Fibroblast of the conjunctiva (primary cell): ENCODE measurements at places on chromosomes 4 and X.
A peak's percentile ranks its signal among the peaks of the same experiment; 100 is the strongest.

DNA sequence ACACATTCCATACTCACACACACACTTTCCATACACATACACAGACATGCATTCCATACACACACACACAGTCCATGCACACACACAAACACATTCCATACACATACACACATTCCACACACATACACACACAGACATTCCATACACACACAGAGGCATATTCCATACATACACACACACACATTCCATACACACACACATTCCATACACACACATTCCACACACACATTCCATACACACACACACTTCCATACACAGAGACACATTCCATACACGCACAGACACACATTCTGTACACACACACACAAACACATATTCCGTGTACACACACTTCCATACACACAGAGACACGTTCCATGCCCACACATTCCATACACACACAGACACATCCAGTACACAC lies 14.8 kb downstream of the LINC00632 start:
- DNase-seq, result no peak

- DNase-seq, result no peak
Observed at GRCh38 chrX:101931136-101931487, 715 bp downstream of the ZMAT1 start.

- no peak for DNase-seq
Observed at GRCh38 chr4:87029356-87029755, 94.5 kb downstream of the AFF1 start.

- DNase-seq, result no peak
Observed at GRCh38 chr4:99918656-99919055, 24.4 kb upstream of the LAMTOR3 start.

- no peak for DNase-seq
Observed at GRCh38 chr4:79893456-79893855, 179.6 kb downstream of the ANTXR2 start.

- no peak for DNase-seq
Observed at GRCh38 chrX:56268888-56269287, 36.7 kb downstream of the KLF8 start.

DNA sequence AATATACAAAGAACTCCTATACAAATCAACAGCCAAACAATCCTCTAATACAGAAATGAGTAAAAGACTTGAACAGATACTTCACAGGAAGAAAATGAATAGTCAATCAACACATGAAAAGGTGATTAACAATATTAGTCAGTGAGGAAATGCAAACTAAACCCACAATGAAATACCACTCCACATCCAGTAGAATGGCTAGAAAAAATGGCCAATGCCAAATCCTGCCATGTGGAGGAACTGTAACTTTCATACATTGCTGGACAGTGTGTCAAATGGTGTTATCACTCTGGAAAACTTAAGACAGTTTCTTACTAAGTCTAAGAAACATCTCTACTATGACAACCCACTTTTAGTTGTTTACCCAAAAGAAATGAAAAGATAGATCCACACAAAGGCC lies 59.5 kb downstream of the NSG1 start:
- no peak for DNase-seq

DNA sequence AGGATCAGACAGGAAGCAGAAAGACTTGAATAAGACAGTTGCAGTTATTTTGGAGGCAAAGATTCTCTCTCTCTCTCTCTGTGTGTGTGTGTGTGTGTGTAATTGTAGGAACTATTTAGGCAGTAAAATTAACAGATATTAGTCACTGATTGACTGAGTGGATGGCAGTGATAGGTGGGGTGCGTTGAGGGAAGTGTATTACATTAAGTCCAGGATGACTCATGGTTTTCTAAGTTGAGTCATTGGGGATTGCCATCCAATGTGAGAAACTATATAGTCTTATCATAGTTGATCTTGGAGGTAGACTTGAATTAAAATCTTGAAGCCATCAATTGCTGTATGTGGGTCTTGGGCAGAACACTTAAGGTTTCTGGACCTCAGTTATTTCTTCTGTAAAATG lies 75.4 kb downstream of the AR start:
- DNase-seq, result no peak

- DNase-seq, result no peak
Observed at GRCh38 chr4:91527056-91527455, 776.7 kb upstream of the GRID2 start.

DNA sequence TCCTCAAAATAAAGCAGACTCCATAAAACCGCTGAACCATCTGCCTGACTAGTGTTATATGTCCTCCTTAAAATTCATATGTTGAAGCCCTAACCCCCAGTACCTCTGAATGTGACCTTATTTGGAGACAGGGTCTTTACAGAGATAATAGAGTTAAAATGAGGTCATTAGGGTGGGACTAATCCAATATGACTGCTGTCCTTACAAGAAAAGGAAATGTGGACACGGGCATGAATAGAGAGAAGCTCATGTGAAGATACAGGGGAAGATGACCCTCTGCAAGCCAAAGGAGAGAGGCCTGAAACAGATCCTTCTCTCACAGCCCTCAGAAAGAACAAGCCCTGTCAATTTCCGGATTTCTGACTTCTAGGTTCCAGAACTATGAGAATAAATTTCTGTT lies 82.0 kb upstream of the KLHL13 start:
- DNase-seq, result no peak

GRCh38 chr4:66034671-66035070 lies 364.4 kb upstream of the EPHA5 start:
- no peak for DNase-seq

DNA sequence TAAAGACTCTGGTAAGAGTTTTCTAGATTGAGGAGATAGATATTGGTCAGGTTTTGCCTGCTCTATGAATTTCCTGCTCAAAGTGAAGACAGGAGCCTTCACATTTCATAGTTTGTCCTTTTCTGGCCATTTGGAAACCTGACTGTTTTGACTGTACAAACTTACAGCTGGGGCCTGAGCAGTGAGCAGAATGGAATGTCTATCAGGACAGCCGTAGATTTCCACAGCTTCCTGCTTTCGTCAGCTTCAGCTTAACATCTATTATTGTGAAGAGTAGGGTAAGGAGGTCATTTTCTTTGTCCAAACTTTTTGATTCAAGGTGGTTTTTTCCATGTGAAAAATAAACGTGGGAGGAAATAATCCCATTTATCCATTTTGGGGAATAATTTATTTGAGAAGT lies 124.3 kb upstream of the DIPK2B start:
- no peak for DNase-seq

DNA sequence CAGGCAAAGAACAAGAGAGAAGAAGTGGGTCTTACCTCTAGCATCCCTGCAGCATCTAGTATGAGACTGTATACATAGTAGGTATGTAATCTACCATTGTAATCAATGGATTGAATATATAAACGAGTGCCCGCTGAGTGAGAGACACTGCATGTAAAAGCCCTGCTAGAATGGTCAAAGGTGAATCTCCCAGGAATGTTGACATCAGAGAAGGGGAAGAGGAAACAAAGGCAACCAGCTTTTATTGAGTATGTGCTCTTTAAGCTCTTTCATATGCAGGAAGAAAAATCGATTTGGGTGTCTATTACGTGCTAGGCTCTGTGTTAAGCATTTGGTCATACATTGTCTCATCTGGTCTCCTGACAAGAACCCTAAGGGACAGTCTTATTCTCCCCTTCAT lies 91.9 kb upstream of the KLHL13 start:
- DNase-seq, result no peak

DNA sequence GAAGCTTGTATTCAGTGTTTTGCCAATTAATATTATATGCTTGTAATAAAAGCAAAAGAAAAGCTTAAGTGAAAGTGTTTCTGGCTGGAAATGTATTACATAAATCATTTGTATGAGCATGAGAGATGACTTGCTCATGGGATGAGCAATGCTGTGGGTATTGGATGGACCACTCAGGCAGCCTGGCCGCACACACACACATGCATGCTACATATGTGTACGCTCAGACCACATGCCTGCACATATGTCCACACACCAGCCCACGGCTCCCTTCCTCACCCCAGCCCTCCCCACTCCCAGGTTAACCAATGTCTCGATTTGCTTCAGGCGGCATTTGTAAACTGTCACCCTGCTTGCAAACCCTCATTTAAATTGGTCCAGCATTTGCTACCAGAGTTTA lies 55.9 kb downstream of the CPLX1 start:
- DNase-seq, result no peak

DNA sequence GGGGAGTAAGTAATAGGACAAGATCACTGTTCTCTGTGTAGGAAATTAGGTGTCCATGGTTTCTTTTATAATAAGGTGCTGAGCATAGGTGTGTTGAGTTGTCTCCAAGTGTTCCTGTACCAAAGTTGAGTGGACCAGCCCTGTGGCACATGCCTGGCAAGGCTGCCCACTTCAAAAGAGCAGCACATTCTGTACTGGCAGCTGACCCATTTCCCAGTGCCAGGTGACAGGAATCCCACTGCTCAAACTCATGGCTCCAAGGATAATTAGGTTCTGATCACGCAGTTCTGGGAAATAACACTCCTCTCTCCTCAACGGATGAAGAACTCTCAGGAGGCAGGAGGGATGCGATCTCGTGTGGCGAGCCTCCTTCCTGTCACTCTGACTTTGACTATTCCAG lies 12.8 kb upstream of the LGI2 start:
- no peak for DNase-seq

DNA sequence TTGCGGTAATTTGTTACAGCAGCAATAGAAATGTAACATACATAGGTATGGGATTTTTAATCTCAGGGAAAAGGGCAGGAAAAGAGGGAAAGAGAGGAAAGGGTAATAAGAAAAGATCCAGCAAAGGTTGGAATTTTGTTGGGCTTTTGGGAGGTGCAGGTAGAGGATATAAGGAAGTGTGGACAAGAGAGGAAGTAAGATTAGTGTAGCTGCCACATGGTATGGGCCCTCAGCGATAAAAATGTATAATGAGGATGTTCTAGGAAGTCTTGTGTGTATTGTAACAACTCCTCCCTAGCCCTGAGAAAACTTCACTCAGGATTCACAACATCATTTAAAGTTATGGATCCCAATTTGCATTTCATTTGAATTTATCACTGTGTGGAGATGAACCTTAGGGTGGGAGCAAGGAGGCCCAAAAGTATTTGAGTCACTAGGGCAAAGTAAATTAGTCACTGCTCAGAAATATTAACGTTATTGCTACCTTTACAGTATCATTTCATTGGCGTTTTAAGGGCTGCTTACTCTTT lies 2.8 kb upstream of the IL21 start:
- DNase-seq, result no peak

DNA sequence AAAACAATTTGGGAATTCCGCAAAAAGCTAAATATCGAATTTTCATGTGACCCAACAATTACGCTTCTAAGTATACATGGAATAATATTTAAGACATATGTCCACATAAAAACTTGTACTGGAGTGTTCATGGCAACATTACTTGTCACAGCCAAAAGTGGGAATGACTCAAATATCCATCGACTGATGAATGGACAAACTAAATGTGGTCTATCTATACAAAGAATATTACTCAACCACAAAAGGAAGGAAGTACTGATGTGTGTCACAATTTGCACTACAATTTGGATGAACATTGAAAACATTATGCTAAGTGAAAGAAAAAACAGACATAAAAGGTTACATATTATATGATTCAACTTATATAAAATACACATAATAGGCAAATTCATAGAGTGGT lies 71.9 kb downstream of the AFF2 start:
- DNase-seq, result no peak

DNA sequence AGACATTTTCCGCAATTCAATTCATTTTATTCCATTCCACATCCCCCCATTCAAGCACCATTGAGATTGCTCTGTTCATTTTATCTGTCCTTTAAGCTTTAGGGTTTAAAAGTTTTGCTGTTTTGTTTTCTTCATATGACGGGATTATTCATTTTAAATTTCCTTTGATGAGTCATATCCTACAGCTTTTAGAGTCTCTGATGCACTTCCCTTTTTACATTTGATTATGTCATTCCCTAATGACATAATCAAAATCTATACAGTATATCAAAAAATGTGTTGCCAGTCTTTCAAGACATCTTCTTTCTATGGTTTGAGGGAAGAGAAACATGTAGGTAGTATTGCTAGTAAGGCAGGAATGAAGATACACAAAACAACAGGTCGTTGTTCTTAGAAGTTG lies 456.3 kb downstream of the PDGFC start:
- DNase-seq, result no peak

DNA sequence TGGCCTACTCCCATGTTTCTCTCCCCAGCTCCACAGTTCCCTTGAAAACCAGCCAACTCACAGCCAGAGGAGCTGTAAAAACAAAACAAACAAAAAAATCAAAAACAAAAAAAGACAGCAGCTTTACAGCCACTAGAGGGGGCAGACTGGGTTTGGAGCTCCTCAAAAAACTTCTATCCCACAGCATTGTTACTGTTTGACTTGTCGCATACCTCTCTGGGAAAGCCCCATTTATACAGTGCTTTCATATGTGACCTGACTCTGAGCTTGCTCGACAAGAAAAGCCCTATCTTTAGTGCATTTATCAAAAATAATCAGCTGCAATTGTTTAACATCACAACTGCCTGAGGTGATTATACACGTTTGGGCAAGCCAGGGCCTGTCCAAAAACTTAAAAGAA lies 21.6 kb downstream of the TSPAN6 start:
- DNase-seq, result peak; percentile 50

- DNase-seq, result peak; percentile 79
Observed at GRCh38 chr4:180923486-180923885, 1319.7 kb upstream of the TENM3 start.

- DNase-seq, result no peak
Observed at GRCh38 chr4:117700111-117700892, 334.0 kb upstream of the NDST3 start.

GRCh38 chr4:130747842-130748241 lies 1651.9 kb downstream of the C4orf33 start:
- DNase-seq, result peak; percentile 3

GRCh38 chr4:153706519-153706918 lies 22.4 kb downstream of the TLR2 start:
- no peak for DNase-seq

- DNase-seq, result no peak
Observed at GRCh38 chr4:8198206-8198905, 734 bp upstream of the SH3TC1 start.

- no peak for DNase-seq
Observed at GRCh38 chr4:8702020-8702495, 109.5 kb downstream of the CPZ start.

DNA sequence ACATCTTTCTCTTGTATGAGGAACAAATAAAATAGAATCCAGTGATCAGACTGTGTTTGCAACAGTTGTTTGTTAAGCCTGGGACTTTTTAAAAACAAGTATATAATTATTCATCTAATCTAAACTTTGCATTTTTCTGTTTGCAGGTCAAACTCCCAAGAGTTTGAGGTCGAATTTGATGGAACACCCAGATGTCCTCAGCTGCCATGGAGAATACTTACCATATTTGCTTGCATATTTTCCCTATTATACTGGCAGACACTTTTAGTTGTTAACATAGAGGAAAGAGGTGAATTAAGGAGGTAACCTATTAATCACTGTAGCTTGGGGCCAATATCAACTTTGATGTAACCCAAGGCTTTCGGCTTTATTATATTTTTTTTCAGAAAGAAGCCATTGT lies 401.5 kb upstream of the DIPK2B start:
- no peak for DNase-seq

GRCh38 chr4:30172416-30172815 lies 547.8 kb upstream of the PCDH7 start:
- DNase-seq, result no peak

GRCh38 chr4:187178587-187178986 lies 454.9 kb upstream of the FAT1 start:
- DNase-seq, result no peak
